ENCODE measurements at places on chromosomes 6 and 20. TPM values are rescaled to one million over a fixed set of nuclear protein-coding genes. Genes with fewer than 3 reads are reported as not detected.

FAM217A gene
- not detected for total RNA-seq

KIAA1755 gene
- total RNA-seq, result 5.6 TPM

DNA sequence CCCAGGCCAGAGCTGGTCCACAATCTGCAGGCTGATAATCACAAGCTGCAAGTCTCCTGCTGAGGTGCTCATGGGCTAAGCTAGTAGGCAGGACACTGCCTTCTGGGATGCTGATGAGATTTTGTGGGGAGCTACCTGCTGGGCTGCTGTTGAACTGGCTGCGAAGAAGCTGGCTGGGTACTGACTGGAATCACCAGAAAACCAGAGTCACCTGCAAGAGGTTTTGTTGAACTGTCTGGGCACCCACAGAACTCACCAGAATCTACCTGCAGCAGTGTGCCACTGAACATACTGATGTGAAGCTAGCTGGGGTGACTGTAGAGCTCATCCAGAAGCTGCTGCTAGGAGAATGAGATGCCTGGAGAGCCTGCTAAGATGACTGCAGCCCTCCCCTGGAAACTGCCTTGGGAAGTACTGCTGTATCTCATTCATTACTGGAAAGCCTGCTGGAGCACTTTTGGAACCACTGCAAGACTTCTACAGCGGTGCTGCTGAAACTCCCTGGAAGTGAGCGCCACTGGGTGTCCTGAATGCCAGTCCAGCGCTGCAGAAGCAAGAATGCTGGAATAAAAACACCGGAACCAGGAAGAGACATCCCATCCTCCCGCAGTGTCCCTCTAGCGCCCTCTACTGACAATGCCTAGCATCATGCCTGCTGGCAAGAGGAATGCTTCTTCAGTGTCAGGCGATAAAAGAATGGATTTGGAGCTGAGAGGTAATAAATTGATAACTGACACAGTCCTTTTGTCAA, 64.9 kb upstream of the ARHGAP18 start:
- DNase-seq, result peak; percentile 6

DNA sequence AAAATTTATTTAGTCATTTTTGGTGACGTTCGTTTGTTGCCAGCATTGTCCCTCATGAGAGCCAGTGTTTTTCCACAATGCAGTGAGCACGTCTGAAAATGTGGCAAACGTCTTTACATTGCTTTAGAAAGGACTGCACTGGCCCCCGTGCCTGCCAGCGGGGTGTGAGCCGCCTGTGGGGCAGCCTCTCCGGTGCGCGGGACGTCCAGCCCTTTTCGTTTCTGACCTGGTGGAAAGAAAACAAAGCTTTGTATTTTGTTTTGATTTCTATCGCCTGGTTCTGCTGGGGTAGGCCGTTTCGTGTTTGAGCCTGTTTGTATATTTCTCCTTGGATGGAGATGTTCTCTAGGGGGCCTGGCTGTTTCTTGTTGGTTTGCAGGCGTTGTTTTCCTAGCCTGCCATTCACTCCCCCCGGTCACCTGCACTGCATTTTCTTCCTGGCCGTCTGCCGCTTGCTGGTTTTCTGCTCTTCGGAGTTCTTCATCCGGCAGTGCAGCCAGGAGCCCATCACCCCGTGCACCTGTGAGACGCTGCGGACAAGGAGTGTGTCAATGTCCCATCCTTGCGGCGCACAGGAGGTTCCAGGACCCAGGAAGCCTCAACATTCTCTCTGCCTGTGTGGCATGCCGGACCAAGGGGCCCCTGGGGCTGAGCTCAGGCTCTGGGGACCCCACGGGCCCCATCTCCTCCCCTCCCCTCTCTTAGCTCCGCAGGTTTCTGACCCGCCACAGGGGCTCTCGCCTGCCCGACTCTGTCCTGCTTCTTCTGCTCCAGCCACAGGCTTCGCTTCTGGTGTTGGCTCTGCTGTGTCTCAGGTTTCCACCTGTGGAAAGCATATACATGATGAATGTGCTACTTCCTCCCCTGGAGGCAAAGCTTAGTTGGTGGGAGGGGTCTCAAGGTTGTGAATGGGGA, 100.5 kb downstream of the CDH4 start:
- DNase-seq, result no peak

DNA sequence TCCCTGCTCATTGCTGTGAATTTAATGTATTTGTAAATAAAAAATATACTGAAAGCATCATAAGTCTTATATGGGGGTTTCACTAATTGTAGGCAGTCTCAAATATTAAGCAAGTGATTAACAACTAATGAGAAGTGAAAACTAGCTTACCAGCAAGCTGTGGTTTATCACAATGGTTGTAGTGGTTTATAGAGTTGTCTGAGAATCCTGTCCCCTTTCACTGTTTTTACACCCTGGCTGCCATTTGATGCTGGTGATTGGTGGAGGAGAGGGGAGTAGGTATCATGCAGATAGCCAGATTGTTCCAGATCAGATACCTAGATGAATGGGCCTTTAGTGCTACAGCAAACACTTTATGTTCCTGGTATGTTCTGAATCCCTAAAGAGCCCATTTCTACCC, 6.0 kb downstream of the MKKS start:
- DNase-seq, result no peak

- DNase-seq, result no peak
Observed at GRCh38 chr6:33343953-33344611, 26.5 kb upstream of the ZBTB22 start.

DNA sequence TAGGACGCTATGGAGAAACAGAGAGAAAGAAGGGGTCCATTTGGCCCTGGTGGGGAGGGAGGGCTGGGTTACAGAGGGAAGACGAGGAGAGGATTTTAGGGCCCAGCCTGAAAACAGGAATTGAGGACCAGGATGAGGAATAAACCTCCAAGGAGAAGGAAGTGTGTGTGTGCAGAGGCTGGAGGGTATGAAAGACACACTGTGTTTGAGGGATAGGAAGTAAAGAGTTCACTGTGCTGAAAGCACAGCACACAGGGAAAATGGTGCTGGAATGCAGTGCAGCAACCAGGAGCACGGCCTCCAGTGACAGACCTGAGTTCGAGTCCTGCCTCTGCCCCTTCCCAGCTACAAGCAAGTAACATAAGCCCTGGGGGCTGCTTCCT, 7.8 kb downstream of the MBOAT1 start:
- DNase-seq, result no peak

DNA sequence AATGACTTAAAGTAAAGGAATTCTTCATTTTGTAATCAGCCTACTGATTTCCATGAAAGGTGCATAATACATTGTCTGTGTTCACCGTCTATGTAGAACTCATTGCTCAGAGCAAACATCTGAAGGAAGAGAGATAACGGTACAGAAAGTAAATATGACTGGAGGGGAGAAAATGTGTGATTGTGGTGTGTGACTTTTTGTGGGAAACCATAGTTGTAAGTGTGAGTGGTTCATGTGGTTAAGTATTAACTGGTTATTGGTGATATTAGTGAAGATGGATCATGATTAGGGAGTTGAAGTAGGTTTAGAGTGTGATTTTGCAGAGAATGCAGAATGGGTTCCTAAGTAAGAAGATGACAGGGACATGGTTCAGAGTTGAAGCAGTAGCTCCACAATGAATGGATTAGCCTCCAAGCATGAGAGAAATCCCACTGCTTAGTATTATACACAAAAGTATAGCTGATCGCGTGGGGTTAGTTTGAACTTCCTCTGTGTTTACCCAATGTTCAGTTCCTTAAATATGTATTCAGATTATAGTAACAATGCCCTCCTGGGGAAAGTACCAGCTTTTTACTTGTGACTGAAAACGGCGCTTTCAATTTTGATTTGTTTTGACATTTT, 368.9 kb downstream of the UTRN start:
- no peak for DNase-seq

DNA sequence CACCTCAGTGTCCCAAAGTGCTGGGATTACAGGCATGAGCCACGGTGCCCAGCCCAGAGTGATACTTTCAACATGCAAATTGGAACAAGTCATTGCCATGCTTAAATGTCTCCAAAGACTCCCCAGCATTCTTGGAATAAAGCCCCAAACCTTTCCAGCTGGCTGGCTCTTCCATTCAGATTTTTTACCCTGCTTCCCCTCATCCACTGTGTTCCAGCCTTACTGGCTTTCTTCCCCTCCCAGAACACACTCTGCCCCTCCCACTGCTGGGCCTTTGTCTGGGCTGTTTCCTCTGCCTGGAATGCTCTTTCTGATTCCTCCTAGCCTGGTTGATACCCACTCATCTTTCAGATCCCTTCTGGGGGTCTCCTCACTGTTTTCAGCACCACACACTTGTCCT, 40.1 kb upstream of the NNAT start:
- DNase-seq, result no peak

- DNase-seq, result no peak
Observed at GRCh38 chr6:134058622-134059366, 6.4 kb upstream of the SLC2A12 start.

Data from cerebellum (tissue), 4 donors.